Effector memory CD8-positive, alpha-beta T cell (primary cell): ENCODE measurements at places on chromosomes 3 and 15.
A peak's percentile ranks its signal among the peaks of the same experiment; 100 is the strongest.

- no peak for DNase-seq
These were observed 117.2 kb upstream of the PLXNA1 start for GRCh38 chr3:126865736-126866135.

- DNase-seq = no peak
These were observed 277.6 kb downstream of the FEZF2 start for GRCh38 chr3:62095756-62096155.

DNA sequence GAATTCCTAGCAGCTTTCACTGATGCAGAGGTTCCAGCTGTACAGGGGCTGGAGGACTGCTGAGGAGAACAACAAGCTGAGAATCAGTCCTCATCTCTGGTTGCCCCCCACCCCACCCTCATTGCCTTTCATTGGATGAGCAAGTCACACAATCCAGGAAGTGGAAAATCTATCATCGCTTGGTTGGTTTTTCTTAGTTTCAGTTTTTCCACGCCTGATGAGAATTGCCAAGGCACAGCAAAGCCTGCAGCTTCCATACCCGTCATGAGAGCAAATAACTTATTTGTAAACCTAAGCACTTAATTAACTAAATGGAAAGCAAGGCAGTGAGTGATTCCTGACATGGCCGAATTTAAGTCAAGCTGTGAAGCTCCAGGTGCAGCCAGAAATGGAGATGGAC, 21.4 kb upstream of the LIPC start:
- DNase-seq = peak; percentile 18

DNA sequence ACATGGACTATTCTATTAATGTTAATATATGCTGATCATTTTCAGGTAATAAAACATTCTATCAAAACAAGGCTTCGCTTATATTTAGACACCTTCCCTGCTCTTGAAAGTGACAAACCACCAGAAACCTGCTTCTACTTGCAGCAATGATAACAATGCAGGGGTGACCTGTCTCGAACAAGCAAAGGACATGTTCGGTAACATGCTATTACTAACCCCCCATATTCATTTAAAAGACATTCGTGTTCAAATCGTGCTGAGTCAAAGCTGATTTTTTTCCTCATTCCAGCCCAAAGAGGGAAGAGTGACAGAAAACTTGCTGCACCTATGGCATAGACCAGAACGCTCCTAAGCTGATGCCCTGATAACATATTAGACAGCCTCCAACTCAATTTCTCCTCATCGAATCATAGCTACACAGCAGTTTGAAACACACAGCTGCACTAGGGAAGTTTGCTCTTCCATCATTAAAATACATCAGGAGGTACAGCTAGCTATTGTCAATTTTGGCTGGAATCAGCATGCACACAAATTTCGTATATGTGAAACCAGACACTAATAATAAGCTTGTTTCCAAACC, 341.5 kb downstream of the FOXP1 start:
- DNase-seq = no peak

GRCh38 chr3:154398084-154398967, 31.7 kb downstream of the GPR149 start:
- DNase-seq = no peak

DNA sequence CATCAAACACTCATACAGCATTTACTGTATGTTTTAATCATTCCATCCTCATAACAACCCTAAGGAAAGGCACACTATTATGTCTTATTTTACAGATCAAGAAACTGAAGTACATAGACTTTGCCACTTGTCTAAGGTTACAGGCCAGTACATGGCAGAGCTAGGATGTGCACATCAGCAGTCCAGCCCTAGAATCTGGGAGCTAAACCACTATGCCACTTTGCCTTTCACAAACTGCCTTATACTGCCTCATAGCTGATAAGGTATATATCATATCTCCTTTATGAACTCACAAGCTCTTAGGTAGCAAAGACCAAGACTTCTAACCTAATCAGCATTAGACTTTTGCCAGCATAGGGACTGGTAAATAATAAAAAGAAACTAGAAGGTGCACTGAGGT, 49.1 kb downstream of the MYO9A start:
- no peak for DNase-seq

DNA sequence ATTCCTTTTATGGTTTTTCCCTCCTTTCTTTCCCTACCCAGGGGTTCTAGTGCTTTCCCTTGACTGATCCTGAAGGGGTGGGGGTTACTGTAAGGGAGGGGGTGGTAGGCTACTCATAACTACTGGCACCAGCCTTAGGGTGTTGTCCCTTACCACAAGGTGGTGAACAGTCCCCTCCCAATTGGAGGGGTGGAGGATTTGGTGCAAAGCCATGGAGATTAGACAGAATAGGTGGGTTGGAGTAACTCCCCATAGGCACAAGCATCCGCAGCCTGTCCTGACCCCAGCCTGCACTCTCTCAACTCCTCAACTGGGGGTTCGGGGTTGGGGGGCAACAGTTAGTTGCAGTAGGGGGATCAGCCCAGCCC, 2.6 kb upstream of the HYAL2 start:
- no peak for DNase-seq

DNA sequence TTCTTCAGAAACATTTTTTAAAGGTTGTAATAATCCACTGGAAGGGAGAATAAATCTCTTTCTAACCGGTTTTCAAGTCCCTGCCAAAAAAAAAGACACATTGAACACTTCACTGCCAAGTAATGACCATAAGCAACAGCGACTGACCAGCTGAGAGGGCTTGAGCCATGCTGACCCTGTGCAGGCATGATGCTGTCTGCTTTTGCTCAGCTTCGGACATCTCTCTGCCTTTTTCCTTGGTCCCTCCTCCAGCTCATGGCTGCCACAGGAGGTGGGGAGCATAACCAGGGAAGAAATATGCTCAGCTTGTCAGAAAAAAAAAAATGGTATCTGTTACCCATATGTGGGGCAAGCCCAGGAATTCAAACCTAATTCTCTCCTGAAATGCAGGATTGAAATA, 1.5 kb downstream of the IGSF10 start:
- DNase-seq = no peak

- DNase-seq = no peak
These were observed 159.9 kb upstream of the CMC1 start for GRCh38 chr3:28081533-28081947.

- no peak for DNase-seq
These were observed 59.5 kb upstream of the HES1 start for GRCh38 chr3:194076475-194076874.

- no peak for DNase-seq
These were observed 33.3 kb downstream of the TLE3 start for GRCh38 chr15:70064441-70064840.

DNA sequence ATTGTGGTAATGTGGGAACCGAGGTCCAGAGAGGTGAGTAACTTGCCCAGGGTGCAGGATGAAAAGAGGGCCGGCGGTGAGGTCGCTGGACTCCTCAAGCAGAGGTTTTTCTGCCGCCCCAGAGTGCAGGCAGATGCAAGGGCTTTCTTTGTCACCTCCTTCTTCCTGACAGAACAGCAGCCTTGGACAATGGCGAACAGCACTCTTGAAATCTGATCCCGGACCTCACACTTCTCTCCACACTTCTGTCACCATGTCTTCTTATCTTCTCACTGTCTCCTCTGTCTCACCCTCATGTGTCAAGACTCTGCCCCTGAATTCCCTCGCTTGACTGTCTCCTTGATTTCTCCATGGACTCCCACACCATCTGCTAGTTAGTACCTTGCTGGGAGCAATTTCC, 15.4 kb upstream of the VPS8 start:
- DNase-seq = no peak

- no peak for DNase-seq
These were observed 168.4 kb upstream of the CADPS start for GRCh38 chr3:63043631-63044030.

DNA sequence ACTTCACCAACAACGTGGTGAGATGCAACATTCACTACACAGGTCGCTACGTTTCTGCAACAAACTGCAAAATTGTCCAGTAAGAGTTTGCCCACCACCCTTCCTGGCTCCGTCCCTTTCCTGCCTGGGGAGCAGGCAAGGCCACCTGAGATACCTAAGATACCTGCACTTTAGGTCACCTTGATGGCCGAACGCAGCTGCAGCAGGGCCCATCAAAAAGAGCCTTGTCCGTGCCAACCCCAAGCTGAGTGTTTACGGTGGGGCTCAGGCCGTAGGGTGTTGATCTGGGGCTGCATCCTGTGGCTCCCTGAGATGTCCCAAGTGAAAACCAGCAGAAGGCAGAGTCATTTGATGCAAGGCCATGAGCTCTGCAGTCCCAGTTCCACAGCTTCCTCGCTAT, 23.2 kb downstream of the LOXL1 start:
- no peak for DNase-seq

- DNase-seq = no peak
These were observed 100.1 kb upstream of the PLSCR5 start for GRCh38 chr3:146705225-146705624.

- no peak for DNase-seq
These were observed 53.2 kb downstream of the CD200R1L start for GRCh38 chr3:112793326-112794081.

GRCh38 chr15:84822653-84823281, 5.6 kb downstream of the ALPK3 start:
- DNase-seq = no peak

GRCh38 chr3:190305406-190305805, 16.8 kb downstream of the CLDN1 start:
- DNase-seq = no peak

- DNase-seq = no peak
These were observed 6.4 kb upstream of the FMN1 start for GRCh38 chr15:33200903-33201302.

GRCh38 chr3:127975153-127976029, 60.4 kb downstream of the KBTBD12 start:
- DNase-seq = no peak

DNA sequence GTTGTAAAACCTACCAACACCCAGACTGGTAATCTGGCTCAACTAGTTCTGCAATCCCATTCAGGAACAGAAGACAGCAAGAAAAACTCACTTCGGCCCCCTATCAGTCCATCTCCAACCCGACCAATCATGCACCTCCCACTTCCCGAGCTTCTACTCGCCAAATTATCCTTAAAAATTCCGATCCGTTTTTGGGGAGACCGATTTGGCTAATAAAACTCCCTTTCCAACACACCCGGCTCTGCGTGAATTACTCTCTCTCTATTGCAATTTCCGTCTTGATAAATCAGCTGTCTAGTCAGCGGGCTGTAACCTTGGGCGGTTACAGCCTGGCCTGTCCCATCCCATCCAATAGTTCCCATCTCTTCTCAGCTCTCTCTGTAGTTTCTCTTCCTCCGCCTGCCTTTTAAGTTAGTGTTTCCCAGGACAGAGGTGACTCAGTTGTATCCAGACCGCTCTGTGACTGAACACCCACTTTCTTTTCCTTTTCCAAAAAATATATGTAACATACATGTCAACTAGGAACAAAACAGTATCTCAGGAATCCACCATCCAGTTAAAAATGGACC, 780 bp upstream of the ACAD9 start:
- DNase-seq = no peak

DNA sequence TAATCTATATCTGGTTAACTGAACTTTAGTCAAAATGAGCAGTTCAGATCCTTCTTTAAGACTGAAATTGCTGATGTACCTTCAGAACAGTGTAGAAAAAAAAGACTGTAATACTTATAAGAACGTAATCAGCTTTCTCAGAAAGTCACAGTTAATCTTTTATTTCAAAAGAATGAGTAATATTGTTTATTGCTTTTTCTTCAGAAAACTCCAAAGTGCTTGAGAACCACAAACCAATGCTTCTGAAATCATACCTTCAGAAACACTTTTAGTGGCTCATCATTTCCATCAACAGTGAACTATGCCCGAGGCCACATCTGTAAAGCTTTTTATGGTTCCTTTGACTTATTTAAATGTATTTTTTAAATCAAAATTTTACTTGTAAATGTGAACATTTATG, 33.3 kb upstream of the CLASP2 start:
- no peak for DNase-seq

DNA sequence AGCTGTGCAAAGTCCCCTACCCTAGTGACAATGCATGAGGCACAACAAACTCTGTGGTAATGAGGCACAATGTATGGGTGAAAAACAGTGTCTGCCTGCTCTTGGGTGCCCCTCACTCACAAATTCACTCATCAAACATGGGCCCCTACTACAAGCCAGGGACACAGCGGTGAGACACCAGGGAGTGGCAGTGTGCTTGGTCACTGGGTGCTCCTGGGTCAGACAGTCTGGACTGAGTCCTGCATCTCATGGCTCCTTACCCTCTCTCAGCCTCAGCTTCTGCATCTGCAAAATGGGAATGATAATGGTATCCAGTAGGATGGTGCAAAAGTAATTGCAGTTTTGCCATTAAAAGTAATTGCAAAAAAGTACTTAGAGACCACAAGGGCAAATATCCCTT, 184.7 kb downstream of the MEGF11 start:
- no peak for DNase-seq
